Right ventricle myocardium inferior (tissue), 1 donor: ENCODE measurements at places on chromosomes 5 and 9. TPM values are rescaled to one million over a fixed set of nuclear protein-coding genes. Genes with fewer than 3 reads are reported as not detected.

GRCh38 chr9:116437411-116438370 lies 249.4 kb upstream of the TRIM32 start:
- no peak for DNase-seq

DNA sequence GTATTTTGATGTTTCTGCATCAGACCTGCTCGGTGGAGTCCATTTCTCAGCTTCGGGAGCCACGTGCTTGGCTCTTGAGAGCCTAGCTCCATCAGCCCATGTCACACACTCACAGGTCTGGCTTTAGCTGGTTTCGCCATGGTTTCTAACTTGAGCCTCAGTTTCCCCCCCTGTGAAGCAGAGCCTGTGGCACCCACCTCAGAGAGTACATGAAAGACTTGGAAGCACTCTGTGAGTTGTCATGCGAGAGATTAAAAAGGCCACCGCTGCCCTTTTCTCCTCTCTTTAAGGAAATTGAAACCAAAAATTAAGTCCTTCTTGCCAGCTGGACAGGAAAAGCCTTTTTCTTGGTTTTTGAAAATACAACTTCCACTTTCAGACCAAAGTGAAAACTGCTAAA lies 8.8 kb downstream of the TENT4A start:
- no peak for DNase-seq

DNA sequence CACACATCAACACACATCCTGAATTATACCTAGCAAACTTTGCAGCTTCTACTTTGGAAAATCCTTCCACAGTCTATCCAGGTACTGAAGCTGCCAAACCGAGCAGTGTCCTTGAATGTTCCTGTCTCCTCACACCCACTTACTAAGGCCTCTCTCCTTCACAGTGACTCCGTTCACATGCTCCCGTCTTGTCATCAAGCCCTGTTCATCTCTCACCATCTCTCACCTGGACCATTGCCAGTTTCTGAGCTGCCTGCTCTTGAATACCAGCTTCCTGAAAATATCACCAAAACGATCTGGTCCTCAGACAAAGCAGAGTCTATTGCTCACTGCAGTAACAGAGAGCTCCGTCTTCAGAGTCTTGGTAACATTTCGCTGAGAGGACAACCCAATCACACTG lies 57.4 kb downstream of the GCNT1 start:
- no peak for DNase-seq

DNA sequence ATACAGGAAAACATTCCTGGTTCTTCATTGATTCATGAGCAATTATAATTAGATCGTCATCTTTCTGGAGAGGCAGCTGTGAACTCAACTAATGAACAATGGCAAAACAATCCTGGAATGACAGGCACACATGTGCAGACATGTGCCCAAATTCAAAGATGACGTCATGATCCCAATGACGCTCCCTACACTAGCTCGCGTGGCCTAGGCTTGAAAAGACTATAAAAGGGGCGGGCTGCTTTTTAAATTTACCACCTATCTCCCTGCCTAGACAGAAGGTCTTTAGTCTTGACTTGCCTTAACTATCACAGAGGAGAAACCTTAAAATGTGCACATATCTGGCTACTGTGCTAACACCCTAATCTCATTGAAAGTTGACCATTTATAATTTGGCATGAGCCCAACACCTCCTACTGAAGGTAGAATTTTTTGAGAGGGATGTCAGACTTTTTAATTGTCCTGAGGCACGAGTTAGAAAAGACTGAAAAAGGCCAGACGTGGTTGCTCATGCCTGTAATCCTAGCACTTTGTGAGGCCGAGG lies 88.2 kb downstream of the PRRT1B start:
- no peak for DNase-seq

DNA sequence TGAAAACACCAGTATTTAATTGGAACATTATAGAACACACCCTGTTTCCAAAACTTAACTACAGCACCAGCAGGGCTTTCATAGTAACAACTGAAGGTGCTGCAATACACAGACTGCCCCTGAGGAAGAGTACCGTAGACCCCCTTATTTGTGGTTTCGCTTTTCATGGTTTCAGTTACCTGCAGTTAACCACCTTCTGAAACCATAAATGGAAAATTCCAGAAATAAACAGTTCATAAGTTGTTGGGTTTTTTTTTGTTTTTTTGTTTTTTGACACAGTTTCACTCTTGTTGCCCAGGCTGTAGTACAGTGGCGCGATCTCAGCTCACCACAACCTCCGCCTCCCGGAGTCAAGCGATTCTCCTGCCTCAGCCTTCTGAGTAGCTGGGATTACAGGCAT lies 9.5 kb upstream of the GLDC start:
- DNase-seq, result no peak

Gene AIF1L
- total RNA-seq, result 22.2 TPM

GRCh38 chr5:23763170-23763569 lies 255.8 kb downstream of the PRDM9 start:
- no peak for DNase-seq

DNA sequence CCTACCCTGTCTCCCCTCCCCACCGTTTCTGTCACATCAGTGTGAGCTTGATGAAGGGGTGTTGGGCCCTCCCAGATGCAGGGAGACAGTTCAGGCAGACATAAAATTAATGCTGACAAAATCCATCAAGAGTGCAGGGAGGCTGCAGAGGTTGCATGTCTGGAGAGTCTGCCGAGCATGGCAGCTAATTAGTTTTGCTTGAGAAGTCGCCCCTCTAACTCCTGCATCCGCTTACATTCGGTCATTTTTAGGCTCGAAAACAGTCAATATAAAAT lies 44.9 kb downstream of the GALNT12 start:
- DNase-seq, result no peak

Gene FAM153A
- 1.4 TPM for total RNA-seq

DNA sequence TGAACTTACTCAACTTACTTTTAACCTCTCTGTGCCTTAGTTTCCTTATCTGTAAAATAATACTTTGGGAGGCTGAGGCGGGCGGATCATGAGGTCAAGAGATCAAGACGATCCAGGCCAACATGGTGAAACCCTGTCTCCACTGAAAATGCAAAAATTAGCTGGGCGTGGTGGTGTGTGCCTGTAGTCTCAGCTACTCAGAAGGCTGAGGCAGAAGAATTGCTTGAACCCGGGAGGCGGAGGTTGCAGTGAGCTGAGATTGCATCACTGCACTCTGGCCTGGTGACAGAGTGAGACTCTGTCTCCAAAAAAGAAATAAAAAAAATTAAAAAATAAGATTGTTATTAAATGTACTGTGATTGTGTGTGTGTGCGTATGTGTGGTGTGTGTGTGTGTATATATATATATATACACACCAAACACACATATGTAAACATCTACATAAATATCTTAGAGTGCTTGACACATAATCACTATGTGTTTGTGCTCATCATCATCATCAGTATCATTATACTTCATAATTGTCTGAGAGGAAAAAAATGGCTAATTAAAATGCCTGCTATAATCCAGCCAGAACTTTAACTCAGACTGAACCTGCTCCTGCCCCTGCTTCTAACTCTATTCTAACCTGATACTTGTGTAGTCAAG lies 312.8 kb downstream of the FER start:
- DNase-seq, result no peak

DNA sequence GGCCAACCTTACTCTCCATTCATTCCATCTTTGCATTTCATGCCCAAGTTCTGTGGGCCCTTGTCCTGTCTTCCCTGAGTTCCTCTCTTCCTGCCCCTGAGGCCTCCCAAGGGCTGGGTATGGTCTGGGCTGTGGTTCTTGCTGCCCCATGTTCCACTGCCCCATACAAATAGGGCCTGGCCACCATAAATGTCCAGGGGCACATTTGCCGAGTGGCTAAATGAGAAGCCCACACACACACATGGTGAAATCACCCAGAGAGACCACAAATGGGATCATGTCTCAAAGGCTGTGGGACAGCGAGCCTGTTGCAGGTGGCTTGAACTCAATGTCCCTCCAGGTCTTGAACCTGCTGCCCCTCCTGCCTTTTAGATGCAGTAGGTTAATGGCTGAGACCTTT lies 1.2 kb downstream of the TIFAB start:
- peak; percentile 4 for DNase-seq

- no peak for DNase-seq
Observed at GRCh38 chr9:100011062-100011681, 87.6 kb downstream of the ERP44 start.

DNA sequence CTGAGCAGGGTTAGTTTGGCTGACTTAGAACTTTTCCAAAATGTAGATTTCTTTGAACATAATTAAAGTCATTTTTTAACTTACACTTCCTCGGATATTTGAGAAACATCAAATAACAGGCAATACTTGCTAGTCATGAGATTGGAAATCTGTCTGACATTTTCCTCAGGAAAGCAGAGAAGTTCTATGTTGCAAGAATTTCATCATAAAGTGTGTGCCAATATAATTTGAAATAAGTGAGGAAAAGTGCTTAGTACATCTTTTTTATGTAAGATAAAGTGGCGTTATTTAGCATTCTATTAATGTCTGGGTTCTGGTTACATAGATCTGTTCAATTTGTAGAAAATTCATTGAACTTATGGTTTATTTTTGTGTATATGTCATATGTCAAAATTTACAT lies 48.7 kb upstream of the C5orf47 start:
- DNase-seq, result no peak

DNA sequence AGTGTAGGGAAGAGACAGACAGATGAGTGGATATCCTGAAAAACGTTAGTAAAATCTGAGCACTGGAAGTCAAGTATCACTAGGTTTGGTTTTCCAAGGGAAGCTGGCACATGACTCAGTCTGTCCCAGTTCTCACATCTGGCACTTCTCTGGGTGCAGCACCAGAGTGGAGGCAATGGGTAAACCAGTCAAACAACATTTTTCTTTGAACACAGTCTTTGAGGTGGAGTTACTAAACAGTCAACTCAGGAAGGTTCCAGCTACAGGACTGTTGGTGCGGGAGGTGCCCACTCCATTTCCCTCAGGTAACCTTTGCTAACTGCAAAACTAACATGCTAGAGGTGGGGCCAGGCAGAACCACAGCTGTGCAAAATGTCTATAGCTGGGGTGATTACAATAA lies 301.4 kb upstream of the RFX3 start:
- no peak for DNase-seq

- DNase-seq, result no peak
Observed at GRCh38 chr5:376799-377325, 55.3 kb downstream of the AHRR start.

DNA sequence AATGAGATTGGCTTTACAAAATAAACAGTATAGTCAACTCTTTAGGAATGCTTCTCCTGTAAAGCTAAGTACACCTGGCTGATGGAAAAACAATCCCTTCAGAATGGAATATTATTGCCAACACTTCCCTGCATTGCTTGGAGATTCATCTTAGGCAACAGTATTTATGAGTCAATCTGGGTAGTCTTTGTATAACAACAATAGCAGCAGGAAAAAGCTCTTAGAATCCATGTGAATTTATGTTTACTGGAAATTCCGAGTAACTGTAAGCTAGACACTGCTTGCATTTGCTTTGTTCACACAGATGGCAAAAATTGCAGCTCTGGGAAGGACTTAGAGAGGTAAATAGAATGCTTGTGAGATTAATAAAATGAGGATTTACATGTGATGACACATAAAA lies 101.7 kb upstream of the NTRK2 start:
- DNase-seq, result no peak

DNA sequence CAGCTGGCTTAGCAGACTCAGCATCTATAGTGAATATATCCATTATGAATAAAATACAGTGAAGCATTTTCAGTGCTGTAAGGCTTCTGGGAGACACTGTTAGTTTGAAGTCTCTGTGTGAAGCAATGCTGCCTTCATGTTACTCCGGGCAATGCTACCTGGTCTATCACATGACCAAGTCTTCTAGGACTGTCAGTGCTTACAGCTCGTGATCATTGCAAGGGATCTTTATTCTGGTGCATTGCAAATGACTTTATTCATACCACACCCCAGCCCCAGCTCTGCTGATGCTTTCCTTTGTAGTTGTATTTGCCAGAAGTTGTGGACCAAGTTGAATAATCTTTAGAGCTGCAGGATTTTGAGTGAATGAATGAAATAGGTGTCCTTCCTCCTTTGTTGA lies 21.9 kb upstream of the NDFIP1 start:
- no peak for DNase-seq

GRCh38 chr9:70052768-70053167 lies 9.1 kb downstream of the MAMDC2 start:
- no peak for DNase-seq

DNA sequence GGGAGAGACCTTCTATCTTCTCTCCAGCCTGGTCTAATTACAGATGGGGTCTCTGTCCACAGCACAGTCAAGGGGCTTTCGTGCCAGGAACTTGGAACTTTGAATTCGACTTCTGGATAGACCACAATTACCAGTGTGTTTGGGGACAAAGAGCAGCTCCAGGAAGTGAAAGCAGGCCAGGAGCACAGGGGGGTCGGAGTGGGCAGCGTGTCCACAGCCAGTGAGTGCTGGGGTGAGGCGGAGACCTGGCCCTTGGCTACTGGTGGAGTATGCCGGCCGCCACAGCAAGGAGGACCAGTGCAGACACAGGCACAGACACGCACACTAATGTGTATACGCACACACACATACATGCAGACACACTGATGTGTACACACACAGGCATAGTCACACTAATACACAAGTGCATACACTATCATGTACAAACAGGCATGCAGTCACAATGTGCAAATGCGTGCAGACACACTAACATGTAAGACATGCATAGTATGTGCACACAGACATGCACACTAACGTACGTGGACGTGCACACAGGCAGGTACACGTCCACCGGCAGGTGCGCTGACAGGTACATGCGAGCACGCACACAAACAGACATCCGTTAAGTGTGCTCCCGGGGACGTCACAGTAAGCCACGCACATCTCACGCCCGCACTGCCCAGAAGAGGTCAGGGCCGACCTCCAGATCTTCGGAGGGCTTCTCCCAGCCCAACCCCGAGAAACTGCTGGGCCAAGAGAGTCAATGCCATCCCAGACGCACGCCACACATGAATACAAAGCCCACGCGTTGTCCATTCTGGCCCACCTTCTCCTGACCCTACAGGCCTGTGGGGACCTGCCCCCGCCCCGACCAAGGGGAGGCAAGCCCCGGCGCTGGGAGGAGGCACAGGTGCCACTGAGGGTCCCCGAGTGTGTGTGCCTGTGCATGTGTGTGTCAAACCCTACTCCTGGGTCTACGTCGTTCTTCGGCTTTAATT lies 46.5 kb downstream of the NKD2 start:
- DNase-seq, result peak; percentile 68

GRCh38 chr5:93019896-93020295 lies 561.1 kb downstream of the NR2F1-AS1 start:
- DNase-seq, result no peak

Gene PPP2R2B
- 0.43 TPM for total RNA-seq

DNA sequence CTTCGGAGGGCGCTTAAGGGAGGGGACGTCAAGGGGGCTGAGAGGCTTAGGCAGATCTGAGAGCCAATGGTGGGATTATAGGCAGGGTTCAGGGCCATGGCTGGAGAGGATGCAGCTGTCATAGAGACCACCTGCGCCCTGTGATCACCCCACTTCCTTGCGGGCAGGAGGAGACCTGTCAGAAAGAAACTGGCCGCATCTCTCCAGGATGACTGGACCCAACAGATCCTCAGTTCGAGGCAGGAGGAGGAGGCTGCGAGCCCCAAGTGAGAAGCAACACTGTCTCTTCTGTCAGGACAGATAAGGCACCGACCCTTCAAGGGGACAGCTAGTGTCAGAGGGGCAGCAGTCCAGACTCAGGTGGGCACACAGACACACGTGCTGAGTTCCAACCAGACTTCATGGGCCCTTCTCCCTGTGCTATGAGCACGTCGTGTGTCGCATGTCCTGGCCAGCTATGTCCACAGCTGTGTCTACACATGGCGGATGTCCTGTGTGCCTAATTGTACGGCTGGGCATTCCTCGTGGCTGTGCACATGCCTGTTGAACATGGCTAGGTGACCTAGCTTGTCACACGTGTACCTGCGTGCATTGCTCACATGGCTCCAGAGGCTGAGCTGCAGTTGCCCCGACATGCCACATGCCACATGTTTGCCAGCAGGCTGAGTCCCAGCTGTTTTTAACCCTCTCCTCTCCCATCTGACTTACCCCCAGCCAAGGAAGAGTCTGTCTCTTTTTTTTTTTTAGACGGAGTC lies 583 bp upstream of the AQP3 start:
- DNase-seq, result no peak
